ENCODE measurements at places on chromosomes 7 and 10.

GRCh38 chr10:36476399-36476798 is 649.0 kb upstream of the ANKRD30A start:
- no peak for DNase-seq

DNA sequence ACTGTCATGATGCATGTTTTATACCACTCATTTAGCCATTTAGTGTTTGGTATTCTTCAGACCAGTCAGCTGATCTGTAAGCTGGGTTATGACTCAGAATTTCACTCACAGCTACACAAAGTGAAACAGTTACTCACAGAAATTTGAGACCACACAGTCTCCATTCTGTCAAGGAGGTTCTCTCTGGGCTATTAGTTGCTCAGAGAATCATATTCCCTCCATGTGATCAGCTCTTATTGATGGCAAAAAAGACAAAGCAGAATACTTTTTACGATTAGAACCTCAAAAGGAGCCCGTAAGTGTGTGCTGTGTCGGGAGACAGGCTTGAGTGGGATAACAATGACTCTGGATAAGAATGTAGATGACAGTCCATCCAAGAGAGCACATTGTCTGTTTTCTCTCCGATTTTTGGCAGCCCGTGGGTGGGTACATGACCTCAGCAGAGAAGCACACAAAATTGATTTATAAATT is 277.6 kb upstream of the SORCS1 start:
- DNase-seq = no peak

DNA sequence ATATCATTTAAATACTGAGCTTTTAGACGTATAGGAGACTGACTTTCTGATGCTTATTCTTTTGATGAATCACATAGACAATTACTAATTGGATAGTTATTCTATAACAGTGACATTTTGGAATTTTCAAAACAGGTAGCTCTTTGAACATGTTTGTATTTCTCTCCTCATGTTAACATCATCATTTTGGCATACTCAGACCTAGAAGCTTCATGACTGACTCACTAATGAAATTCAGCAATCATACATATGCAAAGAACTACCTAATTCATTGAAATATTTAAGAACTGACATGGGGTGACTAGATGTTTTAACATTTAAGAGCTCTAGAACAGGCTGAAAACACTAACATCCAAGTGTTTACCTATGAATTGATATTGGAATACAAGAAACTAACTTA is 192.3 kb downstream of the VTI1A start:
- DNase-seq = no peak

DNA sequence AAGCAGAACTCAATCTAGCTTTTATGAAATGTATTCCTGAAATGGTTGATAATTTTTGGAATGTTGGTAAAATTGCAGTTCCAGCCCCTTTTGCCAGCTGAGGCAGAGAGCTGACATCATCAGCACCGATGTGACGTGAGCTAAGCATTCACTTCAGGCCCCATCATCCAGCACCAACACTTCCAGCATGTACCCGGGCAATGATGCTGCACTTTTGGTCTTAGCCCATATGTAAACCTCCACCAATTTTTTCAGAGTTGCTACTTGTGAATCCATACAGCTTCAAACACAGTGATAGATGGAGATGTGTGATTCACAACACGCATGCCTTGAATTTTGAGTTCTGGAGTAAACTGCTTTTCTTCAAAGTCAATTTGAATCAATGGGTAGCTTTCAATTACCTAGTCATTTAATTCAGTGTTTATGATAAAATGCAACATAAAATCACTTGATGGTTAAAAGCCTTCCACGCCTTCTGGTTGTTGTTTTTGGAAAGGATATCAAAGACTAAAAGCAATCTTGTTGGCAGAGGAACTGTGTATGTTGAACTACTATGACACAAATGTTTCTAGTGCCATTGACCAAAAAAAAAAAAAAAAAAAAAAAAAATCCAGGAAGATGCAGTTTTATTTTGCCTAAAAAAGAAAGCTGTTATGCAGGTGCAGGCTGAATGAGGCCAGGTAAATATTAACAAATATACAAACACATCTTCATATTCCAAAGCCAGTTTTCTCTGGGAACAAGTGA is 73.9 kb downstream of the NRP1 start:
- DNase-seq = no peak

DNA sequence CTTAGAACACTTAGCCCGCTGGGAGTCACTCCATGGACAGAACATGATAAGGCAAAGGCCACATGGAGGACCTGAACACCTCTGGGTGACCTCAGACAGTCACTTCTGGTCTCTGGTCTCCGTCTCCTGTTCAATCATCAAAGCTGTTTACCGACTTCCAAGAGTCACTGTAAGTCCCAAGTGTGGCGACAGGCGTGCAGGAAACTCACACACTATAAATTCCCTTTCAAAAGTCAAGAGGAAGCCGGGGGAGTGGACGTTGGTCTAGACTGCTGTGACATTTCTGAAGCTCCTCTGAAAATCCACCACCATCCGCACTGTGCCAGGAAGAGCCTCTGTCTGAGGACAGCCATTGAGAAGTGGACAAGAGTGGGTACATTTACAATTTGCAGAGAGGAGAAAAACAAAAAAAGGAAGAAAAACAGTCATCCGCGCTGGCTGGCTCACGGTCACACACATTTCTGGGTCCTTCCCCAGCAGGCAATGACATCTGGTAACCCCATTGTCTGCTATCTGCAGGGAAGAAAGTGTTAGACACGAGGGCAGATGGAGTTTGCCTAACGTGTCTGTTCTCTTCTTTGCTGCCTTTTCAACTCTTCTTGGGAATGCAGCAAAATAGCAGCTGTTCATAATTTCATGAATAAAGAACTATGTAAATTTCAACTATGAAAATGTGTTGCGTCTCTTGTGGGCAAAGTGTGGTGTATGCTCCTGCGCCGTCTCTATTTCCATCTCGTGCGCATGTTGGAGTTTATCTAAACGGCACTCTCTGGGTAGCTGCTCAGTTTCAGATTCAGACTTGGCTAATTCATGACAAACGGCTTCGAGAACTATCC is 32.9 kb upstream of the CUX1 start:
- DNase-seq = no peak

- no peak for DNase-seq
Measured at GRCh38 chr7:112779667-112780066, 10.5 kb downstream of the TMEM168 start.

DNA sequence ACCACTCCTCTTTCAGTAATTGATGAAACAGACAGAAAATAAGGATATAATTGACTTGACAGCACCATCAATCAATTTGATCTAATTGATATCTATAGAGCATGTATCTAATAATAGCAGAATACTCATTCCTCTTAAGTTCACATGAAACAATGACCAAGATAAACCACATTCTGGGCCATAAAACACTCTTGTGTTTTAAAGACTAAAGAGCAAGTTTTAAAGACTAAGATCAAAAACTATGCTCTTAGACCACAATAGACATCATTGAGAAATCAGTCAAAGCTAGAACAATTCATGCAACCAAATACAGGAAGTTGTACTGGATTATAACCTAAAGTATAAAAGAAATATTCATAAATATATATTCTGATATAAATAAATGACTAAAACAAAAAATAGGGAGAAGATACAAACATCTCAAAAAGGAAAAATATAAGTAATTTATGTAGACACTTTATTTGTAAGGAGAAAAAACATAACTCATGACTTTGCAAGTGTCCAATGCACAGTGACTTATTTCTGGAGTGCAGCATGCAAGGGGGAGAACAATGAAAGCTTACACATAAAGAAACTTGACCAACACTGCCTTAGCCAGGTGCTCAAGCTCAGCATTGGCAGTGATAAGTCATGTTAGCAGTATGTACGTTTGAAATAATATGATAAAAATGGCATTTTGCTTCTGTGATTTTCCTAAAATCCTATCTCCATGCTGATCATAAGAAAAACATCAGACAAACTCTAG is 312.7 kb upstream of the IGFBP3 start:
- no peak for DNase-seq

- no peak for DNase-seq
Measured at GRCh38 chr7:28267012-28267411, 86.4 kb upstream of the JAZF1 start.

DNA sequence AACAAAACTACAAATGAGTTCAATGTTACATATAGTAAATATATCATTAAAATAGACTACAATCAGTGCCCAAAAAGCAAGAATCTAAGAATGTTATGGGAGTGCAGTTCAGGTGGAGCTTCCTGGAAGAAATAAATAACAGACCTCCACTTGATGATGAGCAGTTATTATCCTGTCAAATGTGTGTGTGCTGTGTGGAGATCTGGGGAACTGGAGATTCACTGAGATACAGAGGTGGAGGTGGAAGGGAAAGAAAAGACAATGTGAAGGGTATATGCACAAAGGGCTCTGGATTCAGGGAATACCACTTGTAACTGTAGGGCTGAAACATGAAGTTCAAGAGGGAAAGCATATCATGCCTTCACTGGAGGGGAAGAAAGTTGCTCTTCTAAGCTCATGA is 331.1 kb downstream of the SEMA3D start:
- DNase-seq = no peak

DNA sequence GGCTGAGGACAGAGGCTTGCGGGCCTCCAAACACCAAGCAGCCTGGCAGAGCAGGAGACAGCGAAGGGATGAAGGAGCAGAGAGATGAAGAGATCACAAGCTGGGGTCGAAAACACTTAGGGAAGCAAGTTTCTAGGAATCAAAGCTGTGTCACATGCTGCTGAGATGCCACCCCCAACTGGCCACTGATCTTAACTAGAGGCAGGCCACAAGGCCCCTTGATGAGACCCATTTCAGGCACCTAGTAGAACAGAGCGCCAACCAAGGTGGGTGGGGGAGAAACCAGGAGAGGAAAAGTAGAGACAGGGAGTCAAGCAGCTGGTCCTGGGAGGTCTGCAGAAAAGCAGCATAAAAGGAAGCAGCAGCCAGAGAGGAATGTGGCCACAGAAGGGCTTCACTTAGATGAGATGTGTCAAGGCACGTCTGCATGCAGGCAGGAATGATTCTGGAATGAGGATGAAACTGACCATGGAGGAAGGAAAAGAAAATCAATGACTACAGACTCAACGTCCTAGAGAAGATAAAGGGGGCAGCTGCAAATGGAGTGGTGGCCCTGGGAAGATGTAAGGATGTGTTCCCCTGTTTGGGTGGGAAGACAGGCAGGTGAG is 85.0 kb upstream of the DDC start:
- DNase-seq = no peak

GRCh38 chr7:7816084-7816483 is 97.7 kb upstream of the RPA3 start:
- no peak for DNase-seq

DNA sequence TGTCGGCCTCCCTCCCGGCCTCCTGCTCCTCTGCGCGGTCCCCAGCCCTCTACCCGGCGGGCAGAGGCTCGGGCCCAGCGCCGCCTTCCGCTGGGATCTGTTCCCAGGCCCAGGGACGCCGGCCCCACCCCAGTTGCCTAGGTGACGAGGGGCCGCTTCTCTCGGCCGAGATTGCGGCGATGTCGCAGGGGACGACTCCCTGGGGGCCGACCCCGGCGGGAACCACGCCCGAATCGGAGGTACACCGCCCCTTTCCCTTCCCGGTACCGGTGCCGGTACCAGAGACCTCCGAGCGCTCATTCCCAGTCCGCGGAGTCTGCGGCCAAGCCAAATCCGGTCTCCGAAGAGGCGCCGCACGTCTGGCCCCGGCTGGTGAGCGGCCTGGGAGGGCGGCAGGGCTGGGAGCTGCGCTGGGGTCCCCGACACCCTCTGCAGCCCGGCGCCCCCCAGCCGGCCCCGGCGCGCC is at the start of gene CABCOCO1:
Gene CABCOCO1, plus strand, starts transcription at position 136 of the 466 bp plus-strand sequence. Its CDS starts 44 bp downstream, at position 180.
- no peak for DNase-seq

GRCh38 chr7:152513861-152514770 is 78.3 kb upstream of the KMT2C start:
- DNase-seq = no peak

GRCh38 chr7:106501605-106502580 is 159.1 kb downstream of the CCDC71L start:
- DNase-seq = no peak

DNA sequence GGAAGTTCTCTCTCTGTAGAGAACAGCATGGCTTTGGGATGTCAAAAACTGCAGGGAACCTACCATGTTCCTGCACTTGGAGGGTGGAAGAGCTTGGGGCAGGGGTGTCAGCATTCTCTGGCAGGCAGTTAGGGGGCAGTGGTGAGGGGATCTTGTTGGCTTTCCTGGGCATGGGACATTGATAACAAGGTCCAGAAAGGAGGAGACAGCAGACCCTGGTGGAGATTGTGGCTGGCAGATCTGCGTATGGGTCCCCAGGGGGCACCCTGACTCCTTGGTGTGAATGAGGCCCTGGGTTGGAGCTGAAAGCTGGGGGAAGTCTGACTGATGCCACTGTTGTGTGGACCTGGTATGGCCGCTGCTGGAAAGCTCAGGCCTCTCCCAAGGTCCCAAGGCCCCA is 22.9 kb upstream of the CAMK2B start:
- DNase-seq = no peak

DNA sequence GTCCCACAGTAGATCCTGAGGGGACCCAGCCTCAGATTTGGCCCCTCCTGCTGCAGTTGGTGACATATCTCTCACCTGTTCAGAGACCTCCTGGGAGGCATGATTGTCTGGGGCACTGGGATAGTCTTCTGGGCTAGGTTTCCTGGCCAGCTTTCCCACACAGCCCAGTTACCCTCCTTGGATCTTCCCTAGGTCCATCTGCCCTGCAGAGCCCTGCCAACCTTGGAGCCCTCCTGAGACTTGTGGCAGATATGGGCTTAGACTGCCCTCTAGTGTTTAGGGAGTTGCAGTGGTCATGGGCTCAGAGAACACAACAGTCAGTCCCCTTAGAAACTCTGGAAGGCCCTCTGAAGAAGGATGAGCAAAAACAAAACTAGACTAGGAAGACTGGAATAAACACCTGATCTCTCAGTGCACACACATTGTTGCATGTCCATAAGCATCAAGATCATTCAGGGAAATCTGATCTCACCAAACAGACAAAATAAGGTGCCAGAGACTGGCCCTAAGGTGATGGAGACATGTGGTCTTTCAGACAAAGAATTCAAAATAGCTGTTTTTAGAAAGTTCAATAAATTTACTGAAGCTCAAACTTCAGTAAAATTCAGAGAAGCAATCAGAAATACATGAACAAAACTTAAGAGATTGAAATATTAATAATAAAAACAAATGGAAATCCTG is 324.6 kb downstream of the ATRNL1 start:
- no peak for DNase-seq

DNA sequence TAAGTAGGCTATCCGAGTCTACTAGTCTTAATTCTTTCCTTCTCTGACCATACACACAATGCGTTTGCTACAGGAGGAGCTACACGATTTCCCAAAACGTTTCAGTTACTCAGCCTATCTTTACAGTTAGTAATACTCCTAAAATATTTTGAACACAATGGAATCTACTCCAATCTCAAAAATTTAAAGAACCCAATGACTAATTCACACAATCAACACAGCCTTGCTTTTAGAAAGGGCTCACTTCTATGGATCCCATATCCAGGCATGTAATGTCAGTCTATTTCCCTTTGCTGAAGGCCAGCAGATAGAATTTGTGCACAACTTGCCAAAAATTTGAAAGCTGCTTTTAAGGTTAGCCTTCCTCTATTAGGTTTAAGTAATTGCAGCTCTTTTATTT is 107.2 kb downstream of the VPS41 start:
- no peak for DNase-seq

- no peak for DNase-seq
Measured at GRCh38 chr10:94076325-94076841, 82.7 kb downstream of the PLCE1 start.

GRCh38 chr10:85599081-85599480 is 767.5 kb downstream of the GRID1 start:
- DNase-seq = no peak

GRCh38 chr10:95964756-95965155 is 57.0 kb downstream of the CC2D2B start:
- no peak for DNase-seq
